ENCODE measurements at places on chromosomes 7 and 10.

DNA sequence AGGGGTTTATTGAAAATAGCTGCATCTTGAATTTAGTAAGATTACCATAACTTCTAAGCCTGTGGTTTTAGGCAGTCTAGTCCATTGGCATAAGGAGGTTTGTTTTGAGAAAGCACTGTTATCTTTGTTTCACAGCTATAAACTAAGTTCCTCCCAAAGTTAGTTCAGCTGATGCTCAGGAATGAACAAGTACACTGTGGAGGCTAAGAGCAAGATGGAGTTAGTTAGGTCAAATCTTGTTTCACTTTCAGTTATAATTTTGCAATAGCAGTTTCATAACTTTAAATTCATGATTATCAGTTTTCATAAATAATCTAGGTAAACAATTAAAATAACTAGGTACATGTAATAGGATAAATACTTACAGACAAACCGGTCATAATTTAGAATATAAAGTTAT is 15.4 kb downstream of the SEC61G start:
- DNase-seq = no peak

- peak; percentile 73 for DNase-seq
Observed at GRCh38 chr10:7956508-7956907, 98.0 kb upstream of the GATA3 start.

DNA sequence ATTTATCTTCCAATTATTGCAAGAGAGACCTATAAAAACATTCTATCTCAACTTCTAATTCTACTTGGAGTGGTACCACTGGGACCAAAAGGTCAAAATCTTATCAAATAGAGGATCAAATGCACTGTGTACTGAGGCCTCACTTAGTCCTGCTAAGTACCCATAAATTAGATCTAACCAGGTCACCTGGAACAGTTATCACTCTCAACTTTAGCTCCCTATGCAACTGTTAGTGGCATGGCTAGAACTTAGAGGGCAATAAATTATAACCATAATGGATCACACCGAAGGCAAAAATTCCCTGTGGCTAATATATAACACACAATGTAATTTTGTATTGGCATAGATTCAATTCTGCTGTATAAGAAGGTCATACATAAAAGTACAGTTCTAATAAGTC is 428.9 kb downstream of the PCDH15 start:
- DNase-seq = no peak

- no peak for DNase-seq
Observed at GRCh38 chr10:31138026-31138553, 106.4 kb upstream of the ZNF438 start.

DNA sequence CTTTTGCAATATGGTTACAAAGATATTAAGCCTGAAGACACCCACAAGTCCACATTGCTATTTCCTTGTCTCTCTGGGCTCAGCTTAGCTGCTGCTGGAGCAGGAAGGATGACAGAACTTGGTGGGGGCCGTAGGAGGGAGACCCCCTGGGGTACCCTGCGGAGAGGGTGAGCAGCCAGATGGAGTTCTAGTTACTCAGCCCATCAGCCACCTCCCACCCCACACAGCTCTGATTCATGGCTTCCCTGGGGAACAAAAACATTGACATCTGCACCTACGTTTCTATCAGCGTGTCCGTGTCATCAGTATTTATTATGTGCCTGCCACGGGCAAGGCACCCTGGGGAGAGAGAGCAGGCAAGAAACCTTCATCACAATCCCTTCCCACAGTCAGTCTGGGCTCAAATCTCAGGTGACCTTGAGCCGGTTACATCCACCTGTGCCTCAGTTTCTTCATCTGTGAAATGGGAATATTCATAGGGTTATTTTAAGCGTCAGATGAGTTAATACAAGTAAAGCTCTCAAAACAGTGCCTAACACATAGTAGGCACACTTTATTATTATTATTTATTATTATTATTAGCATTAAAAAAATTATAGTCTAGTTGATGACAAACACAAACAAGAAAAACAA is 131.5 kb downstream of the C10orf105 start:
- DNase-seq = no peak

DNA sequence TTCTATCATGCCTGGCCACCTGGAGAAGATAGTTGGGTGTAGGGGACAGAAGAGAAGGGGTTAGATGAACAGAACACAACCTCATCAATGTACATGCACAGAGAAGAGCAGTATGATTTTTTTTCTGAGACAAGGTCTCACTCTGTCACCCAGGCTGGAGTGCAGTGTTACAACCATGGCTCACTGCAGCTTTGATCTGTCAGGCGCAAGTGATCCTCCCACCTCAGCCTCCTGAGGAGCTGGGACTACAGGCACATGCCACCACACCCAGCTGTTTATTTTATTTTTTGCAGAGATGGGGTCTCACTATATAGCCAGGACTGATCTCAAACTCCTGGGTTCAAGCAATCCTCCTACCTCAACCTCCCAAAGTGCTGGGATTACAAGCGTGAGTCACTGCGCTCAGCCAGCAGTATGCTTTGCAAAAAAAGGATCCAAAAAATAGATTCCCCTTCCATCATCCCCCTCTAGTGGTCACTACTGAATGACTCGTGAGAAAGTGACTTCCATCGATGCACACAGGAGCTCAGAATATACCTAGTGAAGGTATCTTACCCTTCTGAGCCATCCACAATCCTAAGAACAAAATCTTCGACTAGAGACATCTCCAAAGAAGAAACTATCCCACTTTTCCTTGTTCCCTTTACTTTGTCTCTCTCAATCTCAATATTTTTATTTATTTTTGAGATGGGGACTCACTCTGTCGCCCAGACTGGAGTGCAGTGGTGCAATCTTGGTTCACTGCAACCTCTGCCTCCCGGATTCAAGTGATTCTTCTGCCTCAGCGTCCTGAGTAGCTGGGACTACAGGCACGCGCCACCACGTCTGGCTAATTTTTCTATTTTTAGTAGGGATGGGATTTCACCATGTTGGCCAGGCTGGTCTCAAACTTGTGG is 21.0 kb downstream of the ZCWPW1 start:
- DNase-seq = peak; percentile 79

DNA sequence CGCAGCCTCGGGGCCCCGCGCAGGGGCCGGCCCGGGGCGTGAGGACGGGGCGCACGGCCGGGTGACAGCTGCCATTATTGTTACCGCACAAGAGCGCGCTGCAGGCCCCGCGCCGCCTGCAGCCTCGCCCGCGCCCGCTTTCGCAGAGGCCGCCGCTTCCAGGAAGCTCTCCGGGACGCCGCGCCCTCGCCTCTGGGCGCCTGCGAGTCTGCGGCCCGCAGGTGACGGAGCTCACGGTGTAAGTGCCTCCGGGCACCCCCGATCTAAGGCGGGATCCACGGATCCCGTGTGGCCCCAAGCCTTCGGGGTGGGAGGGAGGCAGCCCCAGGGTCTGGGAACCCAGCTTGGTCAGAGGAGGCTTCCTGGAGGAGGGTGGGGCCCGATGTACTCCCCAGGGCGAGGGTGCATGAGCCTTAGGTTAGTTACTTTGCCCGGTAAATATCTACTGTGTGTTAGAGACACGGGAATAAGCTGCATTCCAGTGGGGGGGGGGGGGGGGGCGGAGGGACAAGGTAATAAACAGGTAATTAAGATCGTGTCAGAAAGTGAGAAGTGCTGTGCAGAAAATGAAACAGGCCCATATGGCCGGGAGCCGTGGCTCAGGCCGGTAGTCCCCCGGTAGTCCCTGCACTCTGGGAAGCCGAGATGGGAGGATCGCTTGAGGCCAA is 638 bp downstream of the IQCE start:
- DNase-seq = no peak

GRCh38 chr7:23530405-23530804 is 1.4 kb downstream of the TRA2A start:
- peak; percentile 30 for DNase-seq

- DNase-seq = no peak
Observed at GRCh38 chr7:292826-293225, 2.9 kb downstream of the FOXL3 start.

DNA sequence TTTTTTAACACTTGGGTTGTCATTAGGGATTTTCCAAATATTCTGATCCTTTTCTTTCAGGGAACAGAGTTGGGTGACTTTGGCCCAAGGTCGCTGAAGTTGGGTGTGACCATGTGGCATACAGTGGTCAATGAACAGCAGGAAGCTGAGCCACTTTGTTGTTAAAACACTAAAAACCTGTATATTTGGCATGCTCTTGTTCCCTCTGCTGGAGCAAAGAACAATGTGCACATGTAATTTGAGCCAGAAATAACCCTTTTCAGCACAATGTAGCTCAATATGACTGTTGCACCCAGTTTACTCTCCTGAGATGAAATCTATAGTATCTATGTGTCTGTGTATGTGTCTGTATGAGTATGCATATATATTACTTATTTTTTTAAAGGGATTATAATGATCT is 74.9 kb downstream of the ADCYAP1R1 start:
- no peak for DNase-seq

DNA sequence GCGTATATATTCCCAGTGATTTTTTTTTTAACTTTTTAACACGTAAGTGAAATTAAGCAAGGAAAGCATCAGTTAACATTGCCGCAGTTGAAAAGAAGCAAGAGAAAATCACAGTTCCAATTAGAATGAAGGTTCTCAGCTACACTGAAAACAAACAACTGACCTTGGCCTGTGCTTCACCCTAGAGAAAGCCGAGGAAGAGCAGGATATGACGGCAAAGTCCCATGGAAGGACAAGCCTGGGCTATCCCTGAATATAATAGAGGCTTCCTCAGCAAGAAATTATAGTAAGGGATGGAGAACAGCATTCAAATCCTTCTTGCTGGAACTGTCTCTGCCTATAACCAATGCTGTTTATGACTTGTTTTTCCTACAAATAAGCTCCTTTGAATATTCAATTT is 83.0 kb upstream of the INHBA start:
- no peak for DNase-seq

DNA sequence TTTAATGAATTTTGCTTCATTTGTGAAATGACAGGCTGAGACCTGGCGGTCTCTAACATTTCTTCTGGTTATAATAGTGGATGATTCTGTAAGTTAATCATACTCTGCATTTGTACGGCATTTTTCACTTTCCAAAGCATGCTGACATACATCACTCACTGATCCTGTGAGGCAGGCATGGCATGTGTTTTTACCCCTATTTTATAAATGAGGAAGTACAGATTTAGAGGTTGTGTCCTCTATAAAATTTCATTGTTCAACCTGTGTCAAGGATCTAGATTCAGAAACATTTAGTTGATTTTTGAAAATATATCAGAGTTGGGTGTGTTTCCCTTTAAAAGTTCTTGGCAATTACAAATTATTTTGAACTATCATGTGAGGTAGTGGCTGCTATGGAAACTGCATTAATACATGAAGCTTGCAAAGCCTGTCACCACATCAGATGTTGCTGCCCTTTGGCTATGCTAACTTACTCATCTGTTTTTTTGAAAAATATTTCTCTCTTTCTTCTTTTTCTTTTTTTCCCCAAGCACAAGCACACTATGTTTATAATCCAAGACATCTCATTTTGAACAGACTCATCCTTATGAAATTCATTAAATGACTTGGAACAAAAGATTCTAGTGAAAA is 172.7 kb downstream of the GNAI1 start:
- peak; percentile 49 for DNase-seq

Data from EL (cell line).